Esophagus squamous epithelium (tissue), 5 donors: ENCODE measurements at places on chromosomes 6 and 20. TPM values are rescaled to one million over a fixed set of nuclear protein-coding genes. Genes with fewer than 3 reads are reported as not detected.

DNA sequence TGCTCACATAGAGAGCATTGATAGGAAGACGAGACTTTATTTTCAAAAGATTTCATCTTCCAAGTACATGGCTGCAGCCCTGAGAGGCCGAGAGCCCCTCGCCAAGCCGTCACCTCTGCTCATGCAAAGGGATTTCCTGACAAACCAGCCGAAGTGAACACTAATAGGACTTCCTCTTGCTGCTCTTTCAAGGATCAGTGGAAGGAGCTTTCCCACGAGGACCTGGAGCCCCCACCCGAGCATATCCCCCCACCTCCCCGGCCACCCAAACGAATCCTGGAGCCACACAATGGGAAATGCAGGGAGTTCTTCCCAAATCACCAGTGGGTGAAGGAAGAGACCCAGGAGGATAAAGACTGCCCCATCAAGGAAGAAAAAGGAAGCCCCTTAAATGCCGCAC is 69.3 kb downstream of the PTPN1 start:
- no peak overlapping the region for H3K4me3 ChIP-seq
- DNase-seq: no peak
- H3K4me1 ChIP-seq: peaks cover 19% of the 10 kb centered on the region
- no peaks in the 10 kb centered on the region for H3K27me3 ChIP-seq
- H3K36me3 ChIP-seq: peaks cover 100% of the 10 kb centered on the region

DNA sequence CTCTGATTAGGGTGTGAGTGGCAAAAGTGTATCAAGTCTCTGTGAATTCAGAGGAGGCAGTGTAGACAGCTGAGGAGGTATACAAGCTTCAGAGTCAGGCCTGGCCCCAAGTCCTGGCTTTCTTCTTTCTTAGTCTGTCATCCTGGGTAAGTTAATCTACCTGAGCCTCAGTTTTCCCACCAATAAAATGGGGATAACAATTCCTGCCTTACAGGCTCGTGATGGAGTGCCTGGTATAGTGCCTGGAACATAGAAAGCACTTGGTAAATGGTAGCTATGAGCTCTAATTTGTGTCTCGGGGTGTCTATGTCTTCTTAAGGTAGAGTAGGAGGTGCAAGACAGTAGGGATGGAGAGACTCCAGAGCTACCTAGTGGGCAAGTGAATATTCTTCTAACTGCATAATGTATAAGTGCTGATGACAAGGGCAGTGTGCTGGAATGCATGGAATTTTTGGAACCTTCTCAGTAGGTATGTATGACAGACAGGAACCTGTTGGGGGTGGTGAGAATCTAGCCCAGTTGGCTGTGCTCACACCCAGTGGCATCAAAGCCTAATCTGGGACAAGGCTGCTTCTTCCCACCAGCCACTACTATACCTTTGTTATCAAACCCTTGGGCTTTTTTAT is 4.0 kb upstream of the SCUBE3 start:
- no peak overlapping the region for H3K4me3 ChIP-seq
- H3K4me1 ChIP-seq: peaks cover 10% of the 10 kb centered on the region
- no peak overlapping the region for H3K27ac ChIP-seq
- DNase-seq: no peak
- H3K27me3 ChIP-seq: peaks cover 11% of the 10 kb centered on the region

- H3K4me1 ChIP-seq: no peaks in the 10 kb centered on the region
- no peaks in the 10 kb centered on the region for H3K36me3 ChIP-seq
- no peaks in the 10 kb centered on the region for H3K27me3 ChIP-seq
- no peak for DNase-seq
Measured at GRCh38 chr20:939606-940005, 23.5 kb upstream of the ANGPT4 start.

DNA sequence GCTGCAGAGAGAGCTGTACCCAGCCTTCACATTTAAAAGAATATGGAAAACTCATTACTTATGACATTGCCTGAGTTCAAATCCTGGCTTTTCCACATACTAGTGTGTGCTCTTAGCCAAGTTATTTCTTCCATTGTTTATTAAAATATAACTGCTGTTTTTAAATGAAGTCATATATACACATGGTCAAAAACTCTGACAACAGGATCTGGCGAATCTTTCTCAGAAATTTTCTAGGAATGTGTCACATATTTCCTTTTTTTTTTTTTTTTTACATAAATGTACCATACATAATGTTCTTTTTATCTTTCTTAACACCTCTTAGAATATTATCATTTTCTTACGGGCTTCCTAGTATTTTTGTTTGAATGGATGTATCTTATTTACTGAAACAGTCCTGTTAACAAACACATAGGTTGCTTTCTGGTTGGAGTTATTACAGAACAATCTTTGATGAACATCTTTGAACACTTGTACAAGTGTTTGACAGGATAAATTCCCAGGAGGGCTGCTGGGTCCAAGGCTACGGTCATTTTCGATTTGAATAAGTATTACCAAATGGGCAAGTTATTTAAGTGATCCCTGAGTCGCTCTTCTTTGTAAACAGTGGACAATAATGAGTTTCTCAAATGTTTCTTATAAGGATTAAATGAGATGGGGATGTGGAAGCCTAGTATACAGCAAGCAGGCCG is 1.6 kb upstream of the SNX9 start:
- peaks cover 29% of the 10 kb centered on the region for H3K4me1 ChIP-seq
- H3K27ac ChIP-seq: peak overlapping the region; percentile 97
- DNase-seq: no peak

DNA sequence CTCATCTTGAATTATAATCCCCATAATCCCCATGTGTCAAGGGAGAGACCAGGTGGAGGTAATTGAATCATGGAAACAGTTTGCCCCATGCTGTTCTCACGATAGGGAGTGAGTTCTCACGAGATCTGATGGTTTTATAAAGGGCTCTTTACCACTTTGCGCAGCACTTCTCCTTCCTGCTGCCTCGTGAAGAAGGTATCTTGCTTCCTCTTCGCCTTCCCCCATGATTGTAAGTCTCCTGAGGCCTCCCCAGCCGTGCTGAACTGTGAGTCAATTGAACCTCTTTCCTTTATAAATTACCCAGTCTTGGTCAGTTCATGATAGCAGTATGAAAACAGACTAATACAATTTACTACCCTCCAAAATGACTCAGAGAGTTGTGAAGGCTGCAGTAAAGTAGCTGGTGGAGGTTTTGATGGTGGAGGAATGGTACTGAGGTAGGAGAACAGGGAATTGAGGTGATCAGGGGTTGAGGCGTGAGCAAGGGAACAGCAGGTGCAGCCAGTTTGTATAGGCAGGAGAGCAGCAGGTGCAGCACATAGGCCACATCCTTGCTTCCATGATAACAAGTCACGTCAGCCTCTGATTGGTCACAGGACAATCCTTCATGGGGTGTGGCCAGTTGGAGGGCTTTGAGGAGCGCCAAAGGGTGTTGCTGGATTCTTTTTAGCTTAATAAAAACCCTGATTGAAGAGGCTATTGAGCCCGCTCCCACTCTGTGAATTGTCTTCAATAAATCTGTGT is 150.0 kb downstream of the CDC5L start:
- no peaks in the 10 kb centered on the region for H3K36me3 ChIP-seq
- no peaks in the 10 kb centered on the region for H3K27me3 ChIP-seq
- no peak for DNase-seq
- no peaks in the 10 kb centered on the region for H3K4me1 ChIP-seq
- H3K4me3 ChIP-seq: no peak overlapping the region

DNA sequence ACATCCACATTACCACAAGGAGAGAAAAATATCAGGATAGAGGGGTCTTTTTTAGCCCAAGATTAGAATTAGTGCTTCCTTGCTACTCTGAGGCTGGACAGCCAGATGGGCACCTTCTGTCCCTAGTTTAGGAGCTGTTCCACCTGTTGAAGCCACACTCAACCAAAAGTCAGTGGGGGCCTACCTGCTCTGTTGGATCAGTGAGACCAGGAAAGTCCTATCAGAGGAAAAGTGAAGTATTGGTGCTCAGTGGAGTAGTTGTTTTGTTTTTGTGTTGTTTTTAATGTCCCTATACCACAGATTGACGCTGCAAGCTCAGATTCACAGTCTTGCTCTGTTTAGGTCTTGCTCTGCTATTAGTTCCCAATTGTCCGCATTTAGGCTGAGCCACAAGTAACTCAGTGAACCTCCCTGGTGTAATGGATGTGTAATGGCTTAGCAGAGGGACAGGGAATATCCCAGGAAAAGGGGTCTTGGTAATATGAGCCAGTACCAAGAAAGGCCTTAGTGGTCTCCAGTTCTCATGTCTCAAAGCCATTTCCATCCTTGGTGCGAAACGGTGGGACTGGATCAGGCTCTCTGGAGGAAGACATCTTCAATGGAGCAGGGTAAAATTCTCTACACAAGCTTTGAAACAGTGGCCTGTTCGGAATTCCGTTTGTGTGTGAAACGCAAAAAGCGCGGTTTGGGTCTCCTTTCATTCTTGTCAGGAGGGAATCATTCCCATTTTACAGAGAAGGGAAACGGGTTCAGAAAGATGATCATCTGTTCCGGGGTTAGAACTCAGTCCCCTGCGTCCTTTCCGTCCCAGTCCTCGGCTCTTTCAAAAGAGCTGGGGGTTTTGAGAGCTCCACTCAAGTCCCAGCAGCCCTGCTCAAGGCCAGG is 631 bp upstream of the PABPC1L start:
- no peaks in the 10 kb centered on the region for H3K27me3 ChIP-seq
- no peak for DNase-seq
- peak overlapping the region; percentile 68 for H3K4me3 ChIP-seq
- H3K4me1 ChIP-seq: peaks cover 5% of the 10 kb centered on the region
- H3K36me3 ChIP-seq: no peaks in the 10 kb centered on the region
- no peak overlapping the region for H3K27ac ChIP-seq

DNA sequence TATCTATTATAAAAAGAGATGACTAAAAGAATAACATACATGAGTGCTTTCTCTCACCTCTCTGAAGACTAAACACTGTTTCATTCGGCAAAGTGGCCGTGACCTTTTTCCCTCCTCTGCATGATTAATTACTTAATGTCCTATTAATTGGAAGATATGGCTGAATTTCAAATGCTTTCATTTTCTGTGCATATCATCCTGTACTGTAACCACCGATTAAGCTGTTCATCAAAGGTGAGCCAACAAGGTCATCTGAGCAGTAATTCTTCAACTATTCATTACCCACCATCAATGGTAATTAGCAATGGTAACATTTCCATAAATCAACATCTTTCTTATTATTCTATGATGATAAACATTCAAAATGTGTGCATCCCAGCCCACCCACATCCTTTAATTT is 125.2 kb downstream of the PTPRK start:
- no peaks in the 10 kb centered on the region for H3K4me1 ChIP-seq
- H3K27ac ChIP-seq: no peak overlapping the region
- H3K36me3 ChIP-seq: peaks cover 8% of the 10 kb centered on the region
- no peaks in the 10 kb centered on the region for H3K27me3 ChIP-seq

- peaks cover 6% of the 10 kb centered on the region for H3K27me3 ChIP-seq
- H3K4me1 ChIP-seq: peaks cover 30% of the 10 kb centered on the region
Measured at GRCh38 chr6:133242637-133243585, 1.8 kb downstream of the EYA4 start.

DNA sequence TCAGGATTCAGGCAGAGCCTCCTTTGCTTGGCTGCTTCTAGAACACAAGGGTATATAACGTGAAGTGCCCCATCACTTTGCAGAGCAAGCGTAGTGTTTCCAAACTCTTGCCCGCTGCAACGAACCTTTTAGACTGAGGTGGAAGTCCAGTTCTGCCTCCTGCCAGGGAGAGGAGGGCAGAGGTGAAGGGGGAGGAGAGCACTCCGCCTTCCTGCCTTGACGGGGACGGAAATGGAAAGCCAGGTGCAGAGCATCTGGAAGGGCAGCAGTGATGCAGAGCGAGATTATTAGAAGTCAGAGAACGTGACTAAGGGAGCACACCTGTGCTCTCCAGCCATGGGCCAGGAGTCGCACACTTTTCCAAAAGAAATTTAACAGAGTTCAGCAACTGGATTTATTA is 63.4 kb downstream of the RREB1 start:
- H3K27ac ChIP-seq: no peak overlapping the region
- peaks cover 13% of the 10 kb centered on the region for H3K36me3 ChIP-seq
- H3K4me3 ChIP-seq: no peak overlapping the region
- no peak for DNase-seq

The ZSCAN23 gene
- total RNA-seq: 0.35 TPM

The KCNK5 gene
- 6.9 TPM for total RNA-seq
